Amniotic epithelial cell (primary cell): ENCODE measurements at places on chromosomes 5 and 9.

DNA sequence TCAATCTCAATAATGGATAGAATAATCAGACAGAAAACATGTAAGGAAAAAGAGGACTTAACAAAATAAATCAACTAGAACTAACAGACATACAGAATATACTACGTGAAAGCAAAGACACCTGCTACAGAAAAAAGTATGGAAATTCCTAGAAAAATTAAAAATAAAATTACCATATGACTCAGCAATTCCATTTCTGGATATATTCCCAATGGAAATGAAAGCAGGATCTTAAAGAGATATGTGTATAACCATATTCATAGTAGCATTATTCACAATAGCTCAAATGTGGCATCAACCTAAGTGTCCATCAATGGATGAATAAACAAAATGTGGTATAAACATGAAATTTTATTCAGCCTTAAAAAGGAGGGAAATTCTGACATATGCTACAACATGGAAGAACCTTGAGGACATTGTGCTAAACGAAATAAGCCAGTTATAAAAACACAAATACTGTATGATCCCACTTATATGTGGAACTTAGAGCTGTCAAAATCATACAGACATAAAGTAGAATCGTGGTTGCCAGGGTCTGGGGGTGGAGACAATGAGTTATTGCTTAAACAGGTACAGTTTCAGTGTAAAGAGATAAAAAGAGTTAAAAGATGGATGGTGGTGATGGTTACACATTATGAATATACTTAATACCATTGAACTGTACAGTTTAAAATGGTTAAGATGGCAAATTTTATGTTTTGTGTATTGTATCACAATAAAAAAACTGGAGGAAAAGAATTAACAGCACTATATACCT is 6.9 kb downstream of the PLAA start:
- DNase-seq: no peak

- DNase-seq: no peak
These were observed 138.7 kb downstream of the AUH start for GRCh38 chr9:91223000-91223399.

- DNase-seq: no peak
These were observed 90.8 kb downstream of the ATPSCKMT start for GRCh38 chr5:10158886-10159285.

DNA sequence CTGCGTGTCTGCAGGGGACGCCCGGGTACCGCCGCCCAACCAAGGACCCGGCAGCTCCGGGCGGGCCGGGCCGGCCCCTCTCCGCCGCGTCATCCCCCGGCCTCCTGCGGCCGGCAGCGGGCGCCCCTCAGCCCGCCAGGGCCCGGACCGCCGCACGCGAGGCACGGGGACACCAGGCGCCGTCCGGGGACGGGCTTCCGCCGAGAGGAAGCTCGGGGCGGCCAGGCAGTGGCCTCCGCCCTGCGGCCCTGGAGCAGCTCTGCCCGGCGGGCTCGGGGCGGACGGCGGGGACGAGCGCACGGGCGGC is 373 bp downstream of the FBXW5 start:
- DNase-seq: peak; percentile 29

DNA sequence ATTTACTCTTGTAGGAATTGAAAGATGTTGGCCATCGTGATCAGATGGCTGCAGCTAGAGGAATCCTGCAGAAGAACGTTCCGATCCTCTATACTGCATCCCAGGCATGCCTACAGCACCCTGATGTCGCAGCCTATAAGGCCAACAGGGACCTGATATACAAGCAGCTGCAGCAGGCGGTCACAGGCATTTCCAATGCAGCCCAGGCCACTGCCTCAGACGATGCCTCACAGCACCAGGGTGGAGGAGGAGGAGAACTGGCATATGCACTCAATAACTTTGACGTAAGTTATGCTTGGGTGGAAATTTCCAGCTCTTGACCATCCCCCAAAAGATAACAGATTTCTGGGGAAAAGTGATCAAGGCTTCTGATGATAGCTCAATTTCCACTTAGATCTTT is 50.6 kb downstream of the LRRTM2 start:
- DNase-seq: peak; percentile 52

DNA sequence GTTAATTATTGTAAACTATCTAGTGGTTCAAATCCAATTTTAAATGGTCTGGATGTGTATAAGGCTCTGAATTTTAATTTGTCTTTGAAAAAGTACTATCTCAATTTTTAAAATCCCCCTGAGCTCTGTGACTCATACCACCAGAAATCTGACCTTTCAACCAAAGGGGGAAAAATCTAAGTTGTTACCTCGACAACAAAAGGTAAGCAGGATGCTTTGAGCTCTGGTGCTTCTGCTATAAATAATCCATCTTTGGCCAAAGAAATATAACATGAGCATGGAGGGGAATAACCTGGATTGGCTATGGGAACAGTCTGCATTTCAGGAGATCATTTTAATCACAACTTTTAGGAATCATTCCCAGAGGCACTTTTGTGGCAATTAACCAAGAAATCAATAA is 76.3 kb upstream of the PCSK1 start:
- peak; percentile 56 for DNase-seq

- peak; percentile 46 for DNase-seq
These were observed 687.1 kb downstream of the TLE1 start for GRCh38 chr9:81002242-81002641.

DNA sequence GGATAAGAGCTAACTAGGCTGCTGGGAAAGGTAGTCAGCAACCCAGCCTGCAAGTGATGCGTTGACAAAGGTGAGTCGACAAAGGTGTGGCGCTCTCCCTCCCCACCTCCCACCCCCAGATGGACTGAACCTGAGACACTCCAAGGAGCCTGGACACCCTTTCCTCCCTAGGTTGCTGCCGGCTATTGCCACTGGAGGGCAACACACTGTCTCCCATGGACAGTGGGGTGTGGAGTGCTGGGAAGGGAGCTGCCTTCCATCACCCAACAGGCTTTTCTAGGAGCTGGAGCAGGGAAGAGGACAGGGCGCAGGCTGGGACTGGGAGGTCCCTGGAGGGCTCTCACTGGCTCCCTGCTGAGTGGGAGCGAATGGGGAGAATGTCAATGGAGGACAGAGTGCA is 75.4 kb upstream of the ARAP3 start:
- DNase-seq: peak; percentile 31

- peak; percentile 5 for DNase-seq
These were observed 197.1 kb downstream of the CDH18 start for GRCh38 chr5:19790829-19791466.

DNA sequence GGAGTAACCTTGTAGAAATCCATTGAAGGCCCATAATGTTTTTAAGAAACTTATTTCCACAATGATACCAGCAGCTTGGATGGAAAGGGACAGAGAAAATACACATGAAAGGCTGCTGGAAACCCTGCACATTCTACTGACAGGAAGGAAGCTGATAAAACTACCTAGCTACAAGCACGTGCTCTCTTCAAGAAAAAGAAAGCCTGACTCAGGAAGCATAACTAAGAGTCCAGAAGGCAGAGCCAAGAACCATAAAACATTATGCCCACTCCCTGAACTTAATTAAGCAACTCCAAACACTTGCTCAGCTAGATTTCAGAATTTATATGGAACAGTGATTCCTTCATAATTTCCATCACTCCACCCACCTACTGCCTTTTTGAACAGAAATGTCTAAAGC is 430.8 kb downstream of the SEMA5A start:
- DNase-seq: no peak

DNA sequence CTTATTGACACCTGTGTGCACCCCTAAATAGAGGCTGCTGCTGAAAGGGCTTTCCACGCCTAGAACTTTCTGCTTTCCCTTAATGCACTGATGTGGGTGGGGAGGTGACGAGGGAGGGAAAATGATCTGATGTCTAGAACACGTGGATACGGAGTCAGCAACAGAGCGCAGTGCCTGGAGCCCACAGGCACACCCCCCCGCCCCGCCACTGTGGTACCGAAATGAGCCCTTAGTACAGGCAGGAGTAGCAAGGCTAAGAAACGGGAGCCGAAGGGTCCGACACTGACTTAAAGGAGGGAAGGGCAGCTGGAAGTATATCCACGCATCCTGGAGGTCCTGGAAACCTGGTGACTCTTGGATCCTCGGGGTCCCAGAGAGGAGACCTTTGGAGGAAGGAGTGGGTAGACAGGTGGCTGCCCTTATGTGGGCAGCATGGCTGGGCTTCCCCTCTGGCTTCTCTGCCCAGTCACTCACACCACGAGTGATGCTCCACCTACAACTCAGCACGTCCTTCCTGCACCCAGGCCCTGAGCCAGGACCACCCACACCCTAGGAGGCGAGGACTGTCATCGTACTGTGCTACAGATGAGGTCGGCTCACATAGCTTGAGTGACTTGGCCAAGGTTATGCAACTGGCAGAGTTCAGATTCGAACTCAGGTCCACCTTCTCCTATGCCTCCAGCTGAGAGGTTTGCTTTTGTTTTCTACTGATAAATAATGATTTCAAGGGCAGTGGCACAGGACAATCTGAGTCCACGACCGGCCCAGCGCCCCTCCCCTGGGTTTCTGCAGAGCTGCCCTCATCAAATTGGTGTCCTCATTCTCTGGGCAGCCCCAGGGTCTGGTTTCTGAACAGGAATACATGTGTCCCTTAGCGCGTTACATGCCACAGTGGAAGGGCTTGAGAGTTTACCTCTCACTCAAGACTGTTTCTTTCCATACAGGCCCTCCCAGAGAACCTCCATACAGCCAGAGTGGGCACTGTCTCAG is 4.7 kb upstream of the VAV2 start:
- DNase-seq: no peak

GRCh38 chr5:36796155-36796554 is 80.4 kb upstream of the NIPBL start:
- DNase-seq: no peak

GRCh38 chr5:74334762-74335384 is 305.7 kb downstream of the ENC1 start:
- DNase-seq: no peak

GRCh38 chr9:134172198-134173126 is 8.1 kb upstream of the RNU6ATAC start:
- DNase-seq: no peak

DNA sequence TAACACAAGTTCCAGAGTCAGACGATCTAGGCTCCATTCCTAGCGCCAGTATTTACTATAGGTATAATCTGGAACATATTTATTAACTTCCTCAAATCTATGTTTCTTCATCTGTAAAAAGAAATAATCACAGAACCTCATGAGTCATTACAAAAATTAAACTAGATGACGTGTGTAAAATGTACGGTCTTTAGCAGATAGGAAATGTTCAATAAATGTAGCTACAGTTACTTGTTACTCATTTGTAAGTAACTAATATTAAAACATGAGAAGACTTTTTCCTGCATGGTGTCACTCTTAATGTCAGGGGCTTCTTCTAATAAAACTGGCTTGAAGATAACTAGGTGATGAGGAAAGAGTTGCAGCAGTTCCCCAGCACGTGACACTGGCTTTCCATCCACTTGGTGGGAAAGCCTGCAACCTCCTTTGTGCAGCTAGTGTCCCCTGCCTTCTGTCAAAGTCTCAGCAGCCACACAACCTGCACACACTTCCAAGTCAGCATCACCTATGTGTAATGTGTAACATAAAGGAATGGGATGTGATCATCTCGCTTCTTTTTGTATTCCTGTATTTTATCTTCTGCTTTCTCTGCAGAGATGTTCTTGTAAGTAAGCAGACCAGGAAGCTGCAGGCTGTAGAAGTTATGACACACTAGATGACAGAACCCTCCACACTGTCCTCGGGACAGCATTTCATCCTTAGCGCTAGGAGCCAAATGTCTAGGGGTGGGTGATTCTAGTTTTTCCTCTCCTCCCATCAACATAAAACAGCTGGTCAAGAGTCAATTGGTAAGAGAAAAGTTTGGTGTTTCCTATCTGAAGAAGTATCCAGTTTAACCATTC is 1.8 kb upstream of the JAKMIP2 start:
- no peak for DNase-seq

DNA sequence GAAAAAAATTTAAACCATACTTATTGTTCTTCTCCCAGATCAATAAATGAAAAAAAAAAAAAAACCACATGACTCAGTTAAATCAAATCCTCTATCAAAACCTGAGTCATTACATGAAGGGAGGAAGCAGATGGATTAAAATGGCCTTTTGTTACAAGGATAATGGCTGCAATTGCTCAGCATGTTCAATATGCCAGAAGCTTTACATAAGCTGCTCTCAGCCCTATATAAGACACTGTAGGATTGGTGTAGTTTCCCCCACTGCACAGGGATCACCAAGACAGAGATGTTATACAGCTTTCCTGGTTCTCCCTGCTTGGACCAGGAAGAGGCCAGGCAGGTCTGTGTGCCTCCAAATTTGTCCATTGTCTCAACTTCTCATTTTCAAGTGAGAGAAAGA is 101.6 kb upstream of the MAP1B start:
- DNase-seq: no peak

DNA sequence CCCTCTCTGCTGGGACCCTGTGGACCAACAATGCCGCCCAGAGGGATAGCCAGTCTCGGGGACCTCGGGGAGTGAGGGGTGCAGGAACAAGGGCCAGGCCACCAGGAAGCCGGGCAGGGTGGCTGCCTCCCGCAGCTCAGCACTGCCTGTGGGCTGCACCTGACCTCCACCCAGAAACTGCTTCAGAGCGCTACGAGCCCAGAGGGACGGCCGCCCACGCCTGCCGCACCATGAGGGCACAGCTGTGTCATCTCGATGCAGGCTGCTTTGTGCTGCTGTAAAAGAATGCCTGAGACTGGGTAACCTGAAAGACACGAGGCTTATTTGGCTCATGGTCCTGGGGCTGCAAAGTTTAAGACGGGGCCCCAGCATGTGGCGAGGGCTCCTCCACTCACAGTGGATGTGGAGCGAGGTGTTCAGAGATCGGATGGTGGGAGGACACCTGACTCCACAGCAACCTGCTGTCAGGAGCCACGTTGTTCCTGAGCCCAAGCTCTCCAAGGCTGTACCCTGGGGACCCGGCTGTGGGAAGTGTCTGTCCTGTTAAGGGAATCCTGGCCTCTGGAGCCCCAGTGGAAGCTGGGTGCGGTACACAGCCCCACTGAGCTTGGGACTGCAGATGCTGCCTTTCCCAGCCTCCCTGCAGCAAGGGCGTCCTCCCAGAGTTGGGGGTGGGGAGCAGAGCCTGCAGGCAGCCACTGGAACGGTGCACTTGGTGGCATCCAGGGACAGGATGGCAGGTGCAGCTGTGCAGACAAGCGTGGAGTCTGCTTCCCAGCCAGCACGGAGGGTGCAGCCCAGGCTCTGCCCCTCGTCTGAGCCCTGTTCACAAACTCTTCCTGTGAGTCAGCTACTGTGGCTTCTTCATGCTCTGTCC is 11.8 kb upstream of the ZDHHC11 start:
- no peak for DNase-seq

GRCh38 chr9:93033531-93033930 is 25.0 kb upstream of the SUSD3 start:
- peak; percentile 5 for DNase-seq

GRCh38 chr9:133539991-133540697 is 5.6 kb downstream of the ADAMTSL2 start:
- DNase-seq: no peak

- DNase-seq: no peak
These were observed 280.4 kb downstream of the PSAT1 start for GRCh38 chr9:78577156-78577906.
